Stimulated activated CD4-positive, alpha-beta T cell treated with anti-CD3 and anti-CD28 coated beads, Interleukin-12 subunit alpha, Interleukin-12 subunit beta, amount 100 ng/mL, for 24 hours (primary cell): ENCODE measurements at places on chromosomes 6 and 20.

GRCh38 chr6:3202999-3203696 lies 24.3 kb downstream of the TUBB2B start:
- DNase-seq = no peak

- no peak for DNase-seq
These were observed 33.4 kb downstream of the SNAI1 start for GRCh38 chr20:50015993-50016770.

DNA sequence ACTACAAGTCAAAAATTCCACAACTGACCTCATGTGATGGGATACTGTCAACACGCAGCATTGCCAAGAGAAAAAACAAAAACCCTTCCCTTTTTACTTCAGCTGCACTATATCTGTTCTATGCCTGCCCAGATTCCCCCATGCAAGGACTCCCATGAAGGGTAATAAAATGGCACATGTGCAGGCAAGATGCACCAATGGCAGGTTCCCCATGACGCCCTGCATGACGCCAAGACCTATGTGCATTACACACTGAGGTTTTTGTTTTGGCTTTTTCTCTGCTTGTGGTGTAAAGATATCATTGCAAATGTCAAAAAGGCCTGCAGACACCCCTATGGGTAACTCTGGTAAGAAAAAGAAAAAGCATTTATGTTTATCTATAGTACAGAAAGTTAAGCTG lies 403.4 kb downstream of the HDGFL1 start:
- no peak for DNase-seq

DNA sequence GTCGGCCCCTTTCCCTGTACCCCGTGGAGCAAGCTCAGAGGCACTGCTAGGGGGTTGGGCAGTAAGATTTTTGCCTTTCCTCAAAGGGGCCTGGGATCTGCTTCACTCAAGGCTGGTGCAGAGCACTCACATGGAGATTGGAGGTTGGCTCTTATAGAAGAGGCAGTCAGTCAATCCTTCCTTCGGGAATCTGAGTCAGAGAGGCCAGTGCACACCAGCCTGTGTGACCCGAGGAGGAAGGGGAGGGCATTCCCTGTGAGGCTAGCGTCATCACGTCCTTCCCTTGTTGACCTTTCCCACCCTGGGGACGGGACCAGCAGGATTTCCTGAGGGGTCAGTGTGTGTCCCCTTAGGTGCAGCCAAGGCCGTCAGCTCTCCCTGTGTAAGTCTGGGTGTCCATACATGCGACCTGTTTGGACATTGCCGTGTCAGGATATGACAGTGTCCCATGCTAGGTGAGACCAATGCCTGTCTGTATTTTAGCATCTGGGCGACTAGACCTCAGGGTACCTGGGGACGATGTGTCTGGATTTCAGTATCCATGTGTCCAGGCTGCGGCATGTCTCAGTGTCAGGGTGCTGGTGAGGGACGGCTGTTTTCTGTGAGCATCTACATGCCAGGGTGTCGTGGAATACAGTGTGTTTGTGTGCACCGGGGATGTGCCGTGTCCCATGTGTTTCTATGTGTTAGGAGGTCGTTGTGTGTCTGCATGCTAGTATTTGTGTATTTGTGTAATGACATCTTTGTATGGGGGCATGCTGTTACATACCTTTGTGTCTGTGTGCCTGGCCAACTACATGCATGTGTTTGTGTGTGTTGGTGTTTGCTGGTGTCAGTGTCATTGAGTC lies 2.8 kb upstream of the ZNF512B start:
- no peak for DNase-seq

DNA sequence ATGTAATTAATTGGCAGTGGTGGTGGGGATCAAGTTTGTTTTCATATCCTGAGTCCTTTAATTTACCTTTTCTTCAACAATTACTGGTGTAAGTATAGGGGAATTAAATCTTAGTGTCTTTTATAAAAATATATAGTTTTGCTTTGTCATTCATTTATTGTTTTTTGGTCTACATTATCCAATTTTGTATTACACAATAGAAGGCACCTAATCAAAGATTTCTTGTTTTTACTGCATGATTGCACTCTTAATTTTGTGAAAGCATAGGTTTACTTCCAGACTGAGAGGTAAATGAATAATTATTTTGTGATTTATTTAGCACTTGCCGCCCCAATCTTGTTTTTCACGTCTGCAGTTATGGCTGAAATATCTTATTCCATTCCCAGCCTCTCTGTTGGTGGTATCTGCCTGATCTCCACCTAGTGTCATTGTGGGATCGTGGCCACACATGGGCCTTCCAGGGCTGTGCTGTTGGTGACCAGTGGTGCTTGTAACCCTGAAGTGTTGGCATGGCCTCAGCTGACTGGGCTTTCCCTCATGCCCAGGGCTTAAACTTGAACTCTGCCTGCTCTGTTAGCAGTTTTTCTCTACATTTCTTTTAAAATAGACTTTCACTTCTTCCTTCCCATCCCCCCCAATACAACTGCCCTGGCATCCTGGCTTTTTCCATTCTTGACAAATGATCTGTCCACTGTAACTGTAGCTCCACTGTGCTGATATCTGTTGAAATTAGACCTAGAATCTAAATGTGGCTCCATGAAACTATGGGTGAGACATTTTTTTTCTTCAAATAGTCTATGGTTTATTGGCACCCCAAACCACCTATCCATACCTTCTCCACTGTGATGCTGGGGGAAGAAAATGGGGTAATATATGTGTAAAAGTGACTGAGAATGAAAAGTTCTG lies 24.8 kb downstream of the E2F3 start:
- no peak for DNase-seq

- DNase-seq = no peak
These were observed 70.1 kb downstream of the SLX4IP start for GRCh38 chr20:10504994-10505730.

DNA sequence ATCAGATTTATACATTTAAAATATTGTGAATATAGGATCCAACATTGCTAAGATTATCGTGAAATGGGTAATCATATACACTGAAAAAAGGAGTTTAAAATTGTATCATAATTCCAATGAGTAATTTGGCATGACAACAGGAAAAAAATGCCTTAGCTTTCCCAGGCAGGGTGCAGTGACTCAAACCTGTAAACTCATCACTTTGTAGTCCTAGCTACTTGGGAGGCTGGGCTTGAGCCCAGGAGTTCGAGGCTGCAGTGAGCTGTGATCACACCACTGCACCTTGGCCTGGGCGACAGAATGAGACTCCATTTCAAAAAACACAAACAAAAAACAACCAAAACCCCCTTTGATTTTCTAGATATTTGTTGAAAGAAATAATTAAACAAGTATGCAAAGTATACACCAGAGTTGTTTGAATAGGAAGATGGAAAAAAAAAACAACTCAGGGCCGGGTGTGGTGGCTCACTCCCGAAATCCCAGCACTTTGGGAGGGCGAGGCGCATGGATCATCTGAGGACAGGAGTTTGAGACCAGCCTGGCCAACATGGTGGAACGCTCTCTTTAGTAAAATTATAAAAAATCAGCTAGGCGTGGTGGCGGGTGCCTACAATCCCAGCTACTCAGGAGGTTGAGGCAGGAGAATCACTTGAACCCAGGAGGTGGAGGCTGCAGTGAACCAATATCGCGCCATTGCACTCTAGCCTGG lies 98.7 kb downstream of the TRERF1 start:
- DNase-seq = no peak

GRCh38 chr6:24387818-24388217 lies 14.9 kb upstream of the MRS2 start:
- DNase-seq = no peak
